ENCODE measurements at places on chromosomes 7 and 10. TPM values are rescaled to one million over a fixed set of nuclear protein-coding genes. Genes with fewer than 3 reads are reported as not detected.

GARIN1A gene
- not detected for total RNA-seq

ENKUR gene
- total RNA-seq: not detected

GNAT3 gene
- total RNA-seq: not detected

OR2A2 gene
- total RNA-seq: not detected

SLC13A1 gene
- total RNA-seq: not detected

AKR1C4 gene
- not detected for total RNA-seq

ANKRD7 gene
- total RNA-seq: 1.5 TPM

VIM gene
- total RNA-seq: 4,845 TPM

CDHR1 gene
- total RNA-seq: 1.1 TPM

MORN4 gene
- total RNA-seq: 3.6 TPM

SVOPL gene
- total RNA-seq: not detected

TMEM236 gene
- total RNA-seq: 0.07 TPM

OPN4 gene
- total RNA-seq: not detected

UCN3 gene
- not detected for total RNA-seq

SPDYE8 gene
- total RNA-seq: not detected

BICC1 gene
- total RNA-seq: 150 TPM

NPSR1 gene
- not detected for total RNA-seq

AKR1C1 gene
- total RNA-seq: 1.6 TPM

Measured in epithelial cell of proximal tubule (primary cell).